ENCODE measurements at places on chromosomes 5 and 9. TPM values are rescaled to one million over a fixed set of nuclear protein-coding genes. Genes with fewer than 3 reads are reported as not detected.

- DNase-seq: no peak
Observed at GRCh38 chr9:83642793-83643192, 19.9 kb downstream of the IDNK start.

GRCh38 chr5:101067429-101067828, 164.3 kb upstream of the ST8SIA4 start:
- DNase-seq: no peak

- DNase-seq: no peak
Observed at GRCh38 chr9:2242831-2243330, 227.7 kb downstream of the SMARCA2 start.

MLANA gene
- not detected for total RNA-seq

PCDHB14 gene
- not detected for total RNA-seq

LRRC19 gene
- not detected for total RNA-seq

DNA sequence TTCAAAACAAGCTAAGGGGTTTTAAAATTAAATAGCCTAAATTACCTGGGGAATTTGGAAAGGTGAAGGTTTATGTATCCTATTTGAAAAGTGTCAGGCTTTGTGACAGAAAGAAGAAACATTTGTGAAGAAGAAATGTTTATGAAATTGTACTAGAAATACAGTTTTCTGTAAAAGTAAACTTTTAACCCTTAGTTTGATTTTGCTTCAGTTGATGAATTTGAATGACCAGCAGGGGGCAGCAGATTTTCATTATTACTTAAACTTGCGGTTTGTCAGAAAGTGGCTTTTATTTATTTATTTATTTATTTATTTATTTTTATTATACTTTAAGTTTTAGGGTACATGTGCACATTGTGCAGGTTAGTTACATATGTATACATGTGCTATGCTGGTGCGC, 58.1 kb downstream of the NNT start:
- DNase-seq: peak; percentile 42

DNA sequence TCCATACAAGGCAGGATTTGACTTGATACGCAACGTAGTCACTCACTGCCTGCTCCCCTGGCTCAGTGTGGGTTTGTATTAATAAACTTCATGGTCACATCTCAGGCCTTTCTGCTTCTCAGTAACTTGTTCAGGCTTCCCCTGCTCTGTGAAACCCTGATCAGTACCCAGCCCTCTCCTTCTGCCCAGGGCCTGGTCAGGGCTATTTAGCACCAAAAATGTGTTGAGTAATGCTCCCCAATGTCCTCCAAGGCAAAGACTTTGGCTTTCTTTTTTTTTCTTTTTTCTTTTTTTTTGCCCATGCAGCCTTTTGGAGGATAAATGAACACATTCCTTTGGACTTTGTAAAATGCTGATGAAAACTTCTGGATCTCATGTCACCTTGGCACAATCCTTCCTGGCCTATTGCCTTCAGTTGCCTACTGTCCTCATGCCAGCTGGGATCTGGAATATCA, 399.2 kb upstream of the KLF4 start:
- no peak for DNase-seq

LEAP2 gene
- total RNA-seq: 3.7 TPM

ARHGEF28 gene
- not detected for total RNA-seq

DNA sequence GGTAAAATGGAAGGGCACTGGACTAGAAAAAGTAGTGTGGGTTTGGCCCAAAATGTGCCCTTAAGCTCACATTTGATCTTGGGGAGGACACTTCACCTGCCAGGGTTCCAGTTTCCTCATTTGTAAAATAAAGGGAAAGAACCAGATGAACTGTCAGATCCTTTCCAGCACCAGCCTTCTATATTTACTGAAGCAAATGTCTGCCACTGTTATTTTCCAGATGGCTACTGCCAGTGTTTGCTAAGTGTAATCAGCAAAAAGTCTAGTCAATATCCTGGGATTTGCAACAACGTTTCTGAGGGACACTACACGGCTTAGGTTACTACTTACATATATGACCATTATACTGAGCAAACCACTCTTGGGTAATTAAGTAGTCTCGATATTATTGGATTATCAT, 340.3 kb downstream of the KCNN2 start:
- no peak for DNase-seq

NLN gene
- 14.3 TPM for total RNA-seq

DNA sequence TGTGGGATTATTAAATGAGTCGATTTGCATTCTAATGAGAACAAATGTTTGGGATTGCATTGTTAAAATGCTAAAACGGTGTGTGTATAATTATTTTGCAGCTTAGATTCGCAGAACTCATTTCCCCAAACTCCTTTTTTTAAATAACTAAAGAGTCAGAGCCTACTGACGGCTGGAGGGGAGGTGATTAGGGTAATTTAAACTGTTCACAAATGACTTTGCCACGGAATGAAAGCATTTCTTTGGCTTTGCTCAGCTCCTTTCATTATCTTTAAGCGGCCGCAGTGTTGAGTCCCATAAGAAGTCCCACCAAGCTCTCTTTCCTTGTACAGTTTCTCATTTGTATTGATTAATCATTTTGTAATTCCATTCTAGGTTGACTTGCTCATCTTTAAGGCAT, 1632.8 kb downstream of the MAT2B start:
- DNase-seq: no peak

GRCh38 chr9:23492126-23493002, 333.7 kb downstream of the ELAVL2 start:
- DNase-seq: no peak

FOXD4L3 gene
- total RNA-seq: 0.13 TPM

DNA sequence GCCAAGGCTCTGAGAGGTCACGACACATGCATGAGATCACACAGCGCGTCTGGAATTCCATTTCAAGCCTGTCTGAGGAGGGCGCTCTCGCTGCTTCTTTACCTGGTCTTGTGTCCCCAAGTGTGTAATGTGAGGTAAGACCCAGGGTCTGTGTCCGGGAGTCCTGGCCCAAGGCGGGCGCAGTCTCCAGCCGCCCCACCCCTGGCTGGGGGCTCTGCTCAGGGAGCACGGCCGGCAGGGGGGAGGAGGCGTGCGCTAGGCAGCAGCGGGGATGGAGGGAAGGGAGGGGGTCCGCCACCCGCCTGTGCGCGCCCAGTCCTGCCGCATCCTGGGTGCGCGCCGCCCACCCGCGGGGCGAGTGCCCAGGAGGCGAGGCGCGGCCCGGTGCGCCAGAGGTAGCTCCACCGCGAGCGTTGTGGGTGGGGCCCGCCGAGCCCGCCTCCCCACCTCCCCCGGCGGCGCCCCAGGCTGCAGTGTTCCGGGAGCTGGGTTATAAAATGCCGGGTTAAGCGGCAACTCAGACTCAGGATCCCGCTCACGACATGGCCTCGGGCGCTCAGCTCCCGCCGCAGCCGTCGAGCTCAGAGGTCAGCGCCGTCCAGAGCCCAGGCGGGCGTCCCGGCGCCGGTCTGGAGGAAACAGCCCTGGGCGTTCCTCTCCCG, at the start of gene CCNI2:
Gene CCNI2 (plus strand): TSS at position 473 of the 662 bp plus-strand sequence. CDS start 70 bp downstream, at position 543.
- DNase-seq: peak; percentile 69

DNA sequence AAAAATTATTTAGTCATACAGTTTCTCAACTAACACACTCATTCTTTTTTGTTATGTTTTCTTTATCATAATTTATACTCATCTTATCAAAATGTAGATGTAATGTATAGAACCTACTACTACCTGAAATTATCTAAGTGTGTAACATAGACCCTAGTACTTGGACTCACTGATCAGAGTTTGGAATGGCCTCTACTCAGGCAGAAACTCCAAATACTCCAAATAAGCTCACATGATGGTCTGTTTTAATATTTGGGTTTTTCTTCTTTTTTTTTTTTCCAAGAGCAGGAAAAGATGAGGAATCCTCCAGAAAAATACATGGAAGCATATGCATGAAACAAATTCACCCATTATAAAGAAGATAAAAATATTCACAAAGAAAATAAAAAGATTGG, 126.3 kb downstream of the PDE4D start:
- DNase-seq: no peak

- DNase-seq: no peak
Observed at GRCh38 chr9:86940774-86941173, 6.5 kb downstream of the GAS1 start.

NEURL1B gene
- 3.9 TPM for total RNA-seq

- no peak for DNase-seq
Observed at GRCh38 chr9:69574057-69574456, 98.1 kb downstream of the APBA1 start.

DNA sequence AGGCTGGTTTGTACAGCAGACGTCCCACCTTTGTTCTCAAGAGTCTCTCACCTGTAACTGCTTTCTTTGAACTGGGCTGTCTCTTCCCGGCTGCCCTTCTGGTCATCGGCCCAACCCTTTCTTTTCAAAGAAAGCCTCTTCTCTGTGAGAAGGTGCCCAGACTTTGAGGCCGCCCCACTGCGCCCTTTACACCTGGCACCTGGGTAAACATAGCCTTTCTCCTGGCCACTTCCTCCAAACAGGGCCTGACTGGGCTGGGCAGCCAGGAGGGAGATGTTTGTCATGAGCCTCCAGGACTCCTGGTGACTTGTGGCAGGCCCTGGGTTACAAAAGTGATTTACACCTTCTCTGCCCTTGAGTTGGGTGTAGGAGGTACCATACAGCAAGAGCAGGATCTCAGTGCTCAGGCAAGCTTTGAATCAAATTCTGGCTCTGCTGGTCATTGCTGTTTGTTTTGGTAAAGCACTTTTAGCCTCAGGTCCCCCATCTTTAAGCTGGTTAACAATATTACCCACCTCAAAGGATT, 127.2 kb upstream of the CXCL14 start:
- DNase-seq: no peak

- DNase-seq: no peak
Observed at GRCh38 chr5:1501372-1502045, 22.3 kb downstream of the LPCAT1 start.

DNA sequence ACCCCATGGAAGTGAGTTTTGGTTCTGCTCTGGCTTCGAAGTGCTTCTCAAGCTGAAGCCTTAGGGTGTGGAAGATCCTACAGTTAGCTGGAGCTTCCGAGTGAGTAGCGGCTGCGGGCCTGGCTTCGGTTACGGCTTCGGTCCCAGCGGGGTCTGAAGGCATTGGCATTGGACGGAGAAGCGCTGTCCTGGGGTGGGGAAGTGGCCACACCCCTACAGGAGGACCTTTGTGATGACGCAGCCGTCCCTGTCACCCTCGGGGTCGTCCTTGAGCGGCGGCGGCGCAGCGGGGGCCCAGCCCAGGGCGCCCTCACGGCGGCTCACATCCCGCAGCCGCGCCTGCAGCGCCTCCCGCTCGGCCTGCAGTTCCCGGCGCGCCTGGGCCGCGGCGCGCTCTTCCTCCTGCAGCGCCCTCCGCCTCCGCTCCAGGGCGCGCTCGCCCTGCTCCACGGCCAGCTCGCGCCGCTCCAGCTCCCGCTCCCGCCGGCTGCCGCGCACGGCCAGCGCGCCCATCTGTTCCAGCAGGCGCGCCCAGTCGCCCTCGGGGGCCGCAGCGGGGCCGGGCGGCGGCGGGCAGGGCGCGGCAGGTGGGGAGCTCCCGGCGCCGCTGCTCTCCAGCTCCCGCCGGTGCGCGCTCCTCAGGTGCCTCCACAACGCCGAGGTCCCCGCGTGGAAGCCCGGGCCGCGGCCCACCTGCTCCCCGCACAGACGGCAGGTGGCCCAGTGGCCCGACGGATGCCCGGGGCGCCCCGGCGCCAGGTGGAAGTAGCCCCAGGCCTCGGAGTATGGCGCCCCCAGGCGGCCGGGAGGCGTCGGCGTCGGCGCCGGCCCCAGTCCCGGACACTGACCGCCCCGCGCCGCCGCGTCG, 9.9 kb downstream of the ZBED3 start:
- DNase-seq: peak; percentile 68

PAX5 gene
- 0.34 TPM for total RNA-seq

- no peak for DNase-seq
Observed at GRCh38 chr5:105397749-105398148, 1835.2 kb upstream of the NUDT12 start.

DNA sequence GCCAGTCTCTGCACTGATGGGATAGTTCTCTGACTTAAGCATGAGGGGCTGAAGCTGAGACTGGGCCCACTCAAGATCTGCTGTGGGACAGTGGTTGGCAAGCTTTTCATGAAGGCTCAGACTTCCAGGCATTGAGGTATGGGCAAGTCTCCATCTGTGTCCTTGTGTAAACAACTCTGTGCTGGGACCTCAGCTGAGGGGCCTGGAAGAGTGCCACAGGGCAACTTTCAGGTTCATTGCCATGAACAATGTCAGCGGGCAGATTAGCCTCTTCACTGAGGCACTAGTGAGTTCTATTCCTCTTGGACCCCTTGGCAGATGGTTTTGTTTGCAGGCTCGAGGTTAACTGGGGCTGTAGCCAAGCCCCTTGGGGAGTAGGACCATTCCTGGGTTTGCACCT, 127.1 kb downstream of the MRPS30 start:
- DNase-seq: no peak

DNA sequence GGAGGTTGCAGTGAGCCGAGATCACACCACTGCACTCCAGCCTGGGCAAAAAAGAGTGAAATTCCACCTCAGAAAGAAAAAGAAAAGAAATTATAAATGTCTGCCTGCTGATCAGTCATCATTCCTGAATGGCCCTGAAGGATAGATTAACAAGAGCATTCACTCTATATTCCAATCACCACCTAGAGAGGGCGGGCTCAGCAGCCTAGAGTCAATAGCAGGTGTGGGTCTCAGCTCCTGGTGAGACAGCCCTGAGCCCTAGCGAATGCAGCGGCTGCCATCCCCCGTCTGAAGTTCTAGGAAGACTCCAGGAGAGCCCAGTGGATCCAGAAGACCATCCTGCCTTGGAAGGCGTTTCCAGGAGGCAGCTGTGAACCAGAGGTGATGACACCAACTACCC, 12.0 kb downstream of the FBP1 start:
- no peak for DNase-seq

GRCh38 chr9:70971723-70972122, 149.7 kb downstream of the TRPM3 start:
- no peak for DNase-seq

DNA sequence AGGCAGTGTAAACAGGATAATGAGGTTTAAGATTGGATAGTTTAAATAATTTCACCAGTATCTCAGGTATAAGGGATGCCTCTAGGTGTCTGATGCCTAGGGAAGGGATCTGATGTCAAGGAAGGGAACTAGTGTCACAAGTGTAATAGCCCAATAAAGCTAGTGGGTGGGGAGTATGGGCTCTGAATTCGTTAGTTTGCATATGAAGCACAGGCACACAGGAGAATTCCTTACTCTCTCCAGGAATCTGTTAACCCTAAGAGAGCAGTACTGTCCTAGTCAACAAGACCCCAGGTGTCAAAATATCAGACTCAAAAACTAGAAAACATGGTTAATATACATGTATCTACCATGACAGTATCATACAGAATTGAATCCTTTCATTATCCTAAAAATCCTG, 352.5 kb upstream of the CYLC2 start:
- DNase-seq: no peak

- no peak for DNase-seq
Observed at GRCh38 chr5:147170603-147171002, 64.2 kb upstream of the STK32A start.

GRCh38 chr5:73303148-73304079, 130.4 kb downstream of the TMEM174 start:
- no peak for DNase-seq

PCDHA12 gene
- total RNA-seq: not detected

- no peak for DNase-seq
Observed at GRCh38 chr9:120914953-120915352, 11.6 kb downstream of the TRAF1 start.

DNA sequence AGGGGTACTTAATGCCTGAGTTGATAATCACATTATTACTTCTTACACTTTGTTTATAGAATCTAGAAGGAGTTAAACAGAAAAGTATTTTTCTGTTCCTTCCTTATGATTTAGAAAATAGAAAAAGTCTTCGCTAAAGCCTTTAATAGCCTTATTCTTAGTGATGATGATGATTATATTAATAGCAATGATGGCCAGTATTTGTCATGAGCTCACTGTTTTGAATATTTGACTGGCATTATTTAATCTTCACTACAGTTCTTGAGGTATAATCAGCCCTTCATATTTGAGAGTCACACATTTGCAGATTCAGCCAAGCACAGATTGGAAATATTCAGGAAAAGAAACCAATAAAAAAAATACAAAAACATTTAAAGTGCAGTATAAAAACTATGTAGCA, 23.3 kb downstream of the NIPBL start:
- DNase-seq: no peak
